Ascending aorta (tissue), 2 donors: ENCODE measurements at places on chromosomes 3 and 15. TPM values are rescaled to one million over a fixed set of nuclear protein-coding genes. Genes with fewer than 3 reads are reported as not detected.

SYNM gene
- total RNA-seq = 37.7 TPM

NME9 gene
- total RNA-seq = not detected

ITIH3 gene
- 38.3 TPM for total RNA-seq

VPS18 gene
- total RNA-seq = 51.8 TPM

RAF1 gene
- total RNA-seq = 103 TPM

ITGA11 gene
- total RNA-seq = 136 TPM

LRRC31 gene
- total RNA-seq = not detected

DNA sequence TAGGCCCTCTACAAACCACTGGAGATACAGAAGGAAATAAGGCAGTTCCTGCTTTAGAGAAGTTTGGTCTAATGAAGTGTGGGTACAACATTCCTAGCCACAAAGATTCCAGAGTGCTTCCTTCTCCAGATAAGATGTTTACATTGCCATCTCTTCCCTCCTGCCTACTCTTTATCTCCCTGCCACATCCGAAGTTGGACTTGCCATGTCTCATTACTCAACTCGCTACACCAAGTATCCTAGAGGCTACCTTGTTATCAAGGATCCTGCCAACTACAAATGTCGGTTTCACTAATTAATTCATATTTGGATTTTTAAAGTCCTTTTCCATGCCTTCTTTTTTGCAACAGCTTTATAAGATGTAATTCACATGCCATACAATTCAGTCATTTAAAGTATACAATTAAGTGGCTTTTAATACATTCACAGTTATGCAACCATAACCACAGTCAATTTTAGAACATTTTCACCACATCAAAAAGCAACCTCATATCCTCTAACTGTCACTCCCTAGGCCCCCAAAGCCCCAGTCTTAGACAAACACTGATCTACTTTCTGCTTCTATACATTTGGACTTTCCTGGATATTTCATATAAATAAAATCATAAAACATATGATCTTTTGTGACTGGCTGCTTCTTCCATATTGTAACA is 53.7 kb upstream of the CSTA start:
- H3K27me3 ChIP-seq = no peaks in the 10 kb centered on the region
- no peaks in the 10 kb centered on the region for H3K36me3 ChIP-seq
- no peak overlapping the region for H3K27ac ChIP-seq
- no peaks in the 10 kb centered on the region for H3K4me1 ChIP-seq
- no peak overlapping the region for H3K4me3 ChIP-seq
- DNase-seq = no peak

GRCh38 chr3:104696470-104696869 is 670.2 kb upstream of the ALCAM start:
- H3K4me1 ChIP-seq = no peaks in the 10 kb centered on the region
- H3K36me3 ChIP-seq = no peaks in the 10 kb centered on the region

GRCh38 chr3:188192034-188192433 is 38.1 kb downstream of the LPP start:
- no peak overlapping the region for H3K27ac ChIP-seq
- H3K27me3 ChIP-seq = no peaks in the 10 kb centered on the region
- no peaks in the 10 kb centered on the region for H3K4me1 ChIP-seq
- no peak for DNase-seq
- H3K36me3 ChIP-seq = peaks cover 7% of the 10 kb centered on the region
- H3K4me3 ChIP-seq = no peak overlapping the region

- DNase-seq = no peak
- H3K4me1 ChIP-seq = no peaks in the 10 kb centered on the region
- no peaks in the 10 kb centered on the region for H3K36me3 ChIP-seq
- no peak overlapping the region for H3K27ac ChIP-seq
Measured at GRCh38 chr15:99054025-99054387, 46.4 kb upstream of the PGPEP1L start.

DNA sequence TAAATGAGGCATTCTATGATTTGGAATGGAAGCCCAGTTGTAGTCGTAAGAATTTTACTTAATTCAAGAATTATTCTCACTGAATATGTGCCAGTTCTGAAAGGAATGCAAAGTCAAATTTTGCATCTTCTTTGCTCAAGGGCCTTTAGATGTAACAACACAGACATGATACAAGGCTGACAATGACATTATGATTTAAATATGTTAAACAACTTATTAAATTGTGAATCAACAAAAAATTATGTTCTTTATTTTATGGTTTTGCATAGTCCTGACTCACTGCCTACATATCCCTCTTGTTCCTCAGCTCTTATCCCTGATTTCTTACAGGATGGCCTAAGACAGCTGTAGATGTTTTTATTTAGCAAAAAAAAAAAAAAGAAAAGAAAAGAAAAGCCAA is 170.9 kb upstream of the NR2E3 start:
- H3K27me3 ChIP-seq = no peaks in the 10 kb centered on the region
- no peak overlapping the region for H3K4me3 ChIP-seq
- no peaks in the 10 kb centered on the region for H3K4me1 ChIP-seq
- no peak for DNase-seq

- H3K4me3 ChIP-seq = no peak overlapping the region
- no peak overlapping the region for H3K27ac ChIP-seq
- H3K27me3 ChIP-seq = no peaks in the 10 kb centered on the region
- no peaks in the 10 kb centered on the region for H3K4me1 ChIP-seq
Measured at GRCh38 chr15:85350395-85350794, 30.0 kb upstream of the AKAP13 start.

GRCh38 chr3:114435386-114436115 is 141.7 kb downstream of the TIGIT start:
- H3K27ac ChIP-seq = no peak overlapping the region
- no peaks in the 10 kb centered on the region for H3K4me1 ChIP-seq
- DNase-seq = no peak
- H3K4me3 ChIP-seq = no peak overlapping the region
- no peaks in the 10 kb centered on the region for H3K27me3 ChIP-seq

DNA sequence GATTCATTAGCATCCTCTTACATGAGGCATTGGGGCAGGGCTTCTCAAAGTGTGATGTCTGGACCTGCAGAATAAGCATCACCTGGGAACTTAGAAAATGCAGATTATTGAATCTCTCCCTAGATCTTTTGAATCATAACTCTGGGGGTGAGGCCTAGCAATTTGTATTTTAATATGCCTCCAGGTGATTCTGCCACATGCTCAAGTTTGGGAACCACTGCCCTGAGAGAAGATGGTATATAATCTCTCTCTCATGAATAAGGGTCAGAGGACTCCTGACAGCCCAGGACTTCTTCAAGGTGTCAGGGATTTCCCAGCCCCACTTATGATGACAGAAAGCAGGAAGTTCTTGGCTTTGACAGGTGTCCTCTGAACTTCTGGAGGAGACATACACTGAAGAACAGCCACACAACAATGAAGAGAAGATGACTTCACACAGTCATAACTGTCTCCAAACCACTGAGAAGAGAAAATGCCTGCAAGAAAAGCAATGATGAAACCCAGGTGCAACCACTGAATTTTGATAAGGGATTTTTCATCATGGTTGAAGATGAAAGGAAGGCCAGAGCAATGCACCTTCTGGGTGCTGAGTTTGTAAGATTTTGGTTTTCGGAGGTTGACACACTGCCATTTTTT is 211.9 kb upstream of the MRPL3 start:
- H3K36me3 ChIP-seq = no peaks in the 10 kb centered on the region
- H3K4me3 ChIP-seq = no peak overlapping the region
- no peaks in the 10 kb centered on the region for H3K4me1 ChIP-seq
- H3K27me3 ChIP-seq = no peaks in the 10 kb centered on the region

GRCh38 chr3:179872842-179873241 is 163.9 kb downstream of the PEX5L start:
- no peak overlapping the region for H3K4me3 ChIP-seq
- no peaks in the 10 kb centered on the region for H3K36me3 ChIP-seq
- H3K27ac ChIP-seq = no peak overlapping the region
- no peak for DNase-seq
- H3K27me3 ChIP-seq = no peaks in the 10 kb centered on the region

GRCh38 chr3:52143616-52144015 is 10.6 kb downstream of the POC1A start:
- H3K4me1 ChIP-seq = no peaks in the 10 kb centered on the region
- no peak for DNase-seq
- H3K4me3 ChIP-seq = no peak overlapping the region
- H3K27me3 ChIP-seq = no peaks in the 10 kb centered on the region
